ENCODE measurements at places on chromosomes 6 and 20.

DNA sequence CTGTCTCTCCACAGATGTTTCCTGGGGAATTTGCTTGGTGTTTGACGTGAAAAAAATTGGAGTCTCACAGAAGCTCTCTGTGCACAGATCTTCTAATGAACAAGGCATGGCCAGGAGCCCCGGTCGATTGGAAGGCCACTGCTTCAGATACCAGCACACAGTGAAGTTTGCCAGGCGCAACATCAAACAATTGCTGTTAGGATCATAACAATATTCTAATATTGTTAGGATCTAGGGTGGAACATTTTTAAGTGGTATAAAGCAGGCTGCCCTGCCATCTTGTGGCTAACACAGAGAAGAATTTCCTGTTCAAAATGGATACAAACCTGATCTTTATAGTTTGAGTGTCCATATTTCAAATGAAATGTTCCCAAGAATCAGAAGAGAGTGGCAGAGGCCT is 64.1 kb downstream of the C6orf118 start:
- DNase-seq = no peak

DNA sequence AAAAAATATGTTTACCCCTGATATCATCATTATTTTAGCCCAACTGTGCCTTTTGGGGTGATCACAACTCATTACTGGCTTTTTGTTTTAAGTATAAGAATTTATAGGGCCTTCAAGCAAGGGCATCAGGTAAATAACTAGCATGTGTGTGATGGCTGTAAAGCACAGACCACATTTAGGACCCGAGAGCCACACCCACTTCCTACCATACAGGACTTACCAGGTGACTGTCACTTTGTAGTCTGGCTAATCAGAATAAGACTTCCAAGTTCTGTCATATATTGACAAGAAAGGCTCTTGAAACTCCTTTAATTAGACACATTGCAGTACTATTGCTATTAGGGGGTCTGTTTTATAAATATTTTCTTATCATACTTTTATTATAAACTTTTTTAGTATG is 31.1 kb downstream of the TMEM242 start:
- no peak for DNase-seq

DNA sequence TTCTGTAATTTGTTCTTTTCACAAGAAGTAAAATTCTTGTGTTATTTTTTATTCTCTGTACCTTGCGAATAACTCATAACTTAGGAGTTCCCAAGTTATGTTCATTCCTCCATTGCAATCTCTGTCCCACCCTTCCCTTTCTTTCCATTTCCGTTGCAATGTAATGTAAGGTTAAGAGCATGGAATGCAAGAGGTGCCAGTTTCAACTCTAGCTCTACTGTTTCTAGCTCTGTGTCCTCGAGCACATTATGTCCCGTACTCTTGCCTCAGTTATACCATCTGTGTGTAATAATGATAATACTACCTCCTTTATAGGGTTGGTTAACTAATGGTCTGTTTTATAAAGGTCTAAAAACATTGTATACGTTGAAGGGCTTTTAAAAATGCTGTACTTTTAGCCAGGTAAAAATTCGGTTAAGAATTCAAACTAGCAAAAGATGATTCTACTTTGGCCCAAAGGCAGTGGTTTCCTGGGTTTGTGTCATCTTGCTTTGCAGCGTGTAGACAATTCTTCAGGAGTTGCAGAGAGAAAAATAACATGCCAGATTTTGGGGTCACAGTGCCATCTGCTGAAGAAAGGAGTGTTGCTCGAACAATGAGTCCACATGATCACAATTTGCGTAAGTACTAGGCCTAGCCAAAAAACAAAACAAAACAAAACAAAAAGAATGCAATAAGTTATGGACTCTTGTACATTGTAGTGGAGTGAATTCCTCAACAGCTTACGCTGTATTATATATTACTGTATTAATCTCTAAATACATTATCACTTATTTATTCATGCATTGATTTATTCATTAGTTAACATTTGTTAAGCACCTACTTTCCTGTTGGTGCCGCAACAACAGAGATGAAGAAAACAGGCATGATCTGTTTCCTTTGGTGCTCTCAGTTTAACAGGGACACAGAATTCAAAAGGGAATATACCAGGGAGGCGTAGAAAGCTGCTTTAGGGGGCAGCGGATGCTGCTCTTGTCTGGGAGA is 10.0 kb upstream of the PFDN4 start:
- no peak for DNase-seq

GRCh38 chr20:21518292-21518991 is 4.6 kb upstream of the NKX2-2 start:
- DNase-seq = no peak

DNA sequence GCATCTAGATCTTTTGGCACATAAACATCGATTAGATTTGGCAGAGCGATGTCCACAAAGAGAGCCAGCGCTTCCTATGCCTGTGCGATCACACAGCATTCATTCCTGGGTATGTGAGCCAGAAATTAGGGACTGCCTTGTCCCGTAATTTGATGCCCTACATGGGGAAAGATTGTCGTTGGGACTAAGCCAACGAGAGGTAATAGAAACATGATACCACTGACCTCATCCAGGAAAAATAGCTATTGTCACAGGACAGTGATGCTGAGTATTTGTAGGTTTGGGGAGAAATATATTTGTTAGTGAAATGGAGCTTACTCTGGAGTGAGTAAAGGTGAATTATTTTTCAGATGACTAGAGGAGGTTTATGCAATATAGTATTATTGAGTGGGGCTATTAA is 154.0 kb downstream of the TSHZ2 start:
- no peak for DNase-seq

GRCh38 chr6:13496513-13497190 is 9.3 kb upstream of the GFOD1 start:
- DNase-seq = no peak

DNA sequence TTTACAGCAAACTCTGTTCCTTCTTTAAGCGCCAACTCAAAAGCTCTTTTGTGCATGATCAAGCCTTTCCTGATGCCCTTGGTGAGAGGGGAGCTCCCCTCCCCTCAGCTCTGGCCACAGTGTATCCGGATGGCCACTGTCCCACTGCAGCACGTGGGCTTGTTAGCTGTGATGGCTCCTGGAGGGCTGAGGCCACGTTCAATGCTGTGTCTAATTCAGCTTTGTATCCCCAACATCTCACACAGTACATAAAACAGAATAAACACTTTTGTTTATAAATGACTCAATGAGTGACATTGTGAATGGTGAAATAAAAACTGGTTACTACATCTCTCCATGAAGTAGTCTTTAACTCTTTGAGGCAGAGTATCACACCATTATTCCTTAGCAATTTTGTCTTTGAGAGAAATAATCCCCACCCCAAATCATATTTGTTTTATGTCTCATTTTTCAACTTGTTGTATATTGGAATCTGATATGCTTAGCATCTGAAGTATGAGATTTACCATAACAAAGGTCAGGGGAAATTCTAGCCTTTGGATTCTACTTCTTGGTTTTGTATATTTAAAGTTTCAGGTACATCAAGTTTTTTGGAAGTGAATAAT is 44.5 kb downstream of the EDN1 start:
- no peak for DNase-seq

DNA sequence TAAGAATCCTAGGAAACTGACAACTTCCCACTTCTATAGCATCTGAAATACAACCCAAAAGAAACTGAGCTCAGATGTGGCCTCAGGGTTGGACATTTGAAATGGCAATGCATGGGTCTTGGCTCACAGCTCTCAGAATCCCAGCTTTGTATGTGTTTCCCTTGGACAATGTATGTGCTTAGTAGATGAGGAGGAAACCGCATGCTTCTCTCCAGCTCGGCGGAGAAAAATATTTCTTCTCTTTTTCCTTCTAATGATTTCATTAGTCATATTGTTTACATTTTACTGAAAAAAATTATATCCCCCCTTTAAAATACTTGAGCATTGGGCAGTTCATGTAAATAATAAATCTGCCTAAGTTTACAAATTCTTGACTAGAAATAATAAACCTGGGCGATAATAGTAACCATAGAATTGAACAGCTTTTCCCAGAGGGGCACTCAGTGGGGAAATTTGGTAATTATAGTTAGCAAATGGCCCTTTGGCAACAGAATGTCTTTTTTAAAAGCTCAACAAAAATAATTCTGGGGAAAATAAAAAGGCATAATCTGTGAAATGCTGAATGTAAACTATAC is 55.3 kb downstream of the PFDN4 start:
- no peak for DNase-seq

DNA sequence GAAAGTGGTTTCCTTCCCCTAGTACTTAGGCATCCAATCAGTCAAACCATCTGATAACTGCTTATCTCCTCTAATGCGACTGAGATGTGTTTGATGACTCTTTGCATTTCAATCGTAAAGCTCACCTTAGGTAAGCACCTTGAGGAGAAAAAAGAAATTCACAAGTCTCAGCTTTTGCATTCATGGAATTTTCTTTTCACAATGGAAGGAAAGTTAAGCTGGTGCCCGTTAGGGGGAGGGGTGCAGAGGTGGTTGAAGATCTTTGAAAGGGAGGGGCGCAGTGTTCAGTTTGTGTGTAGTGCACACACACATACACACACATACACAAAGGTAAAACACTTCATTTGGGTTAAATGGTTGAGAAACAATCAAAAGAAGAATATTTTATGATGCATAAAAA is 87.1 kb upstream of the SALL4 start:
- DNase-seq = no peak

DNA sequence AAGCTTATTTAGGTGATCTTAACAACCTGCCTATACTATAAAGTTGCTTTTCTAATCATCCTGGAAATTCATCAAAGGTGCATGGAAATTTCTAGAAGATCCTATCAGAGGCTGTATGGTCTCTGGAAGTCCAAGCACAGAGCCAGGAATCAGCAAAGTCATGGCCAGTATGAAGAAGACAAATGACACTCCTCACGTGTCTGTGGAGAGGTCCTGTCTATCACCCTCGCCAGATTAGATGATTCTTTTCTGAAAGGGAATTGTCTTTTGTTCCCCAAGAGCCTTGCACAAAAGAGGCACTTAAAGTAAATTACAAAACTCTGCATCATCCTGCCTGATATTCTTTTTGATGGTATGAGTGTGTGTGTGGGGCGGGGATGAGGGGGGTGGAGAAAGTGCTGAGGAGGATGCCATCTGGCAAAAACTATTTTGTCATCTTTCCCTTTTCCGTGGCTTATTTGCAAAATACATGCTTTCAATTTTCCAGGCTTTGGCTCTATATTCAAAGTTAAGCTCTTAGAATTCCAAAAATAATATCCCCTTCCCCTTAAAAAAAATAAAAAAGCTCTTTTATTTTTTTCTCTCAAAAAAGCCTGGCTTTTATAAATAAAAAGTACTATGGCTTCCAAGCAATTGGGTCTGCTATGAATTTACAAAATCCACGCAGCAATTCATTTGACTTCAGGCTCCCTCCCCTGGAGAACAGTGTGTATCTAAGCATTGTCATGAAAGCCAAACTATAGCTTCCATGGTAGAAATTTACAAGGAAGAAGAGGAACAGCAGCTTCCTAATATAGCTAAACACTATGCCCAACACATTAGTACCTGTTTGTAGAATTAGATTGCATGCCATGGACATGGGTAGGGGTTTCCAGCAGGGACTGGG is 185.2 kb upstream of the ARG1 start:
- DNase-seq = no peak

DNA sequence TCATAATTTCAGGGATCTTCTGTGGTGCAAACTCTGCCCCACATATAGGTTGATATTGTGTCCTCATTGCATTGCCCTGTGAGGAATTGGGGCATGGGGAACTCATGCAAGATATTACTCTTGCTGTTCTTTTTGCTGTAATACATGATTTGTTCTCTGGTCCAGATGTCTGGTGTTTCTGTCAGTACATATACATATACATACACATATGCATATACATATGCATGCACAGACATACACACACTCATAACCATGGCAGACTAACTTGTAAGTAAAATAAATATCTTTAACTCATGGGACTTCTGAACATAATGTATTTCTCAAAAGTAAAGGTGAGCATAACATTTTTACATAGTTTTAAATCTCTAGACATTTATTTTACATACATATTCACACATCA is 438.3 kb downstream of the CD109 start:
- no peak for DNase-seq

DNA sequence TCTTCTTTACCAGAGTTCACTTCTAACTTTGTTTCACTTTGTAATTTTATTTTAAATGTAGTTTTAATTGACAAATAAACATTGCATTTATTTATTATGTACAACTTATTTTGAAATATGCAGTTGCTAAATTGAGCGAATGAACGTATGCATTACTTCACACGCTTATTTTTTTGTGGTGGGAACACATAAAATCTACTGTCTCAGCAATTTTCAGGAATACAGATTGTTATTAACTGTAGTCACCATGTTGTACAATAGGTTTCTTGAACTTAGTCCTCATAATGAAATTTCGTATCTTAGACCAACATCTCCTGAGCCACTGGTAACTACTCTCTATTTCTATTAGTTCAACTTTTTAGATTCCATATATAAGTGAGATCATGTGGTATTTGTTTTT is 46.9 kb downstream of the NKAIN2 start:
- no peak for DNase-seq

GRCh38 chr6:117573006-117573680 is 29.2 kb downstream of the GOPC start:
- DNase-seq = no peak

- DNase-seq = no peak
Measured at GRCh38 chr6:157092736-157093135, 230.6 kb downstream of the TMEM242 start.

DNA sequence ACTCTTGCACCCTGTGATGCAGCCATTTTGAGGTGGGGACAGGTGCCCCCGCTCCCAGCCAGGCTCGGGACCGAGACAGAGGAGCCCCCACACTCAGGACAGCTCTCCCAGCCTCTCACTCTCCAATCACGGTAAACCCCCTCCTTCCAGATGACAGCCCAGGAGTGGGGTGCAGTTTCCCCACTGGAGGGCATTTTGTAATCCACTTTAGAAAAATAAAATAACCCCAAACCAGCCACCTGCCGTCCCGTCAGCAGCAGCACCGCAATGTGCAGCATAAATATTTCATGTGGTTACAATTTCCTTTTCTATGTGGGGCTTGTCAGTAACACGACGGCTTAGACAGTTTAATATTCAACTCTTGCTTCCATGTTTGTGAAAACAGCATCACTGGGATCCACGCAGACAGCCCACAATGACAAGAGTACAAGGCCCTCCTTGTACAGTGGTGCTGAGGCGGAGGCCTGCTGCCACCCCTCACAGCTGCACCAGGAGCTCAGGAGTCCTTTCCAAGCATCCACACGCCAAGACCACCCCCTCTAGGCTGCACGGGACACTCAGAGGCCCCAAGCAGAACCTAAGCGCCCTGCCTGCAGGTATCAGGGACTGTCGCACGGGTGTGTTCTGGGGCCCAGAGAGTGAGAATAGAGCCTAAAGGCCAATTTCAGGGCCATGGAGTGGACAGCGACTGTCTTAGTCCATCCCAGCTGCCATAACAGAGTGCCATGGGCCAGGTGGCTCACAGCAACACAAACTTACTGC is 116.7 kb downstream of the JPH2 start:
- DNase-seq = no peak

DNA sequence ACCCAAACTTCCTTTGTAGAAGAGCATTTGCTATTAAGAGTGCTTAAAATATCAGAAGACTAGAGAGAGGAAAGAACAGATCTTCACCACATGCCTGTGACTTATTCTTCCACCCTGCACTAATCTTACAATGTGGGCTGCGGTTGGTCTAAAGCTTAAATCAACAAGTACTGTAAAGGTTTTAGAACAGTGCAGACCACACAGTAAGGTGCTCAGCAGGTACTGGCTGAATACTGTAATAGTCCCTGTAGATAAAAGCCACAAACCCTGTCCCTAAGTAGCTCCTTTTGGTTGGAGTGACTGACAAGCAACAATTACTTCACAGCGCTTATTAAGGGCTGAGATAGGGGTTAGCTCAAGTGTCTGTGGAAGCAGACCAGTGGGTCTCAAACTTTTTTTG is 972 bp upstream of the PHF3 start:
- no peak for DNase-seq

Data from activated CD8-positive, alpha-beta memory T cell treated with anti-CD3 and anti-CD28 coated beads, Interleukin-2, amount 50 U/mL, for 4 hours (primary cell).